Endothelial cell of umbilical vein (primary cell): ENCODE measurements at places on chromosomes 6 and 20. TPM values are rescaled to one million over a fixed set of nuclear protein-coding genes. Genes with fewer than 3 reads are reported as not detected.

Gene CYP24A1
- polyA plus RNA-seq = not detected in 2 replicates

Gene MEP1A
- polyA plus RNA-seq = not detected in 2 replicates

Gene MEA1
- 68.0 and 69.5 TPM in 2 replicates for polyA plus RNA-seq

Gene TMC2
- not detected in 2 replicates for polyA plus RNA-seq

Gene VAPB
- 13.1 and 17.9 TPM in 2 replicates for polyA plus RNA-seq

Gene ELOVL2
- not detected in 2 replicates for polyA plus RNA-seq

Gene IPCEF1
- polyA plus RNA-seq = 0.01 TPM in 1 of 2 replicates, not detected in the other

Gene PSMB1
- 471 and 560 TPM in 2 replicates for polyA plus RNA-seq

Gene PPP1R3G
- 0.03 and 0.04 TPM in 2 replicates for polyA plus RNA-seq

Gene RUNX2
- polyA plus RNA-seq = 0.06 TPM in 1 of 2 replicates, not detected in the other

Gene MOCS1
- polyA plus RNA-seq = 7.3 and 8.3 TPM in 2 replicates

Gene CNR1
- 0.06 TPM in 1 of 2 replicates, not detected in the other for polyA plus RNA-seq

Gene CDH26
- 0.01 and 0.03 TPM in 2 replicates for polyA plus RNA-seq

Gene C20orf144
- polyA plus RNA-seq = 0.05 TPM in 1 of 2 replicates, not detected in the other

Gene UST
- 0.22 and 0.26 TPM in 2 replicates for polyA plus RNA-seq

Gene ADGB
- polyA plus RNA-seq = not detected in 2 replicates

Gene VNN1
- not detected in 2 replicates for polyA plus RNA-seq
